ENCODE measurements at places on chromosomes 13 and 19. TPM values are rescaled to one million over a fixed set of nuclear protein-coding genes. Genes with fewer than 3 reads are reported as not detected.

- no peak for DNase-seq
Measured at GRCh38 chr19:43913383-43913782, 21.7 kb downstream of the ZNF45 start.

GRCh38 chr19:28424662-28425045 is 788.3 kb downstream of the UQCRFS1 start:
- DNase-seq, result no peak

- DNase-seq, result peak; percentile 83
Measured at GRCh38 chr19:35135389-35135909, 590 bp upstream of the LGI4 start.

Gene RDH8
- not detected for total RNA-seq

GRCh38 chr13:26509491-26509890 is 48.0 kb upstream of the WASF3 start:
- no peak for DNase-seq

- DNase-seq, result no peak
Measured at GRCh38 chr19:7641290-7642276, 4.7 kb downstream of the STXBP2 start.

DNA sequence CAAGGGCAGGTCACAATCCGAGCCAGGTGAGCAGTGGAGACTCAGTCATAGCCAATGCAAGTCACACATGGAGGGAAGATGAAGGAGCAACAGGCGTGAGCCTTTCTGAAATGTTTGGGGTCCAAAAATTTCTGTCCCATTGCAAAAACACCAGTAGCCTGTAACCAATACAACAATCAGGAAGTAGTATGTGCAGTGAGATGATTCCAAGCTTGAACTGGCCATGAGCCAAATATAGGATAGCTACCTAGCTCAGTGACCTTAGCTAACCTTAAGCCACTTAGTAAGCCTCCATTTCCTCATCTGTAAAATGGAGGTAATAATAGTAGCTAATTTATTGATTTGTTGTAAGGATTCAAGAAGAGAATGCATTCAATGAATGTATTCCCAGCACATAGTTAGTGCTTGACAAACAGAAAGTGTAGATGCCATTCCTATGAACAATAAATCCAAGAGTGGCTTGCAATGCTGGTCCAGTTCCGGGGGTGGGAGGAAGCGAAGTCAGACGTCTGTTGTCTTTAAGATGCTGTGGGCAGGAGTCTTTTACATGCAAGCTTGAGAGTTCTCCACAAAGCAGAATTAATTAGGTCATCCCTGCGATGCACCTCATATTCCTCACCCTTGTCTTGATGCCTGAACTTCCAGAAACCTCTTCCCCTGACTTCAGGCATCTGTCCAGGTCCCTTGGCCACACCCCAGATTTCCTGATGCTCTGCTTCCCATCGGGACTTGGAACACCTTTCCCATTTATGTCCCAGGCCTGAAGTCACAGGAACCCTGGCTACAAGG is 195.7 kb upstream of the UBL3 start:
- no peak for DNase-seq

GRCh38 chr13:49584771-49585182 is 581 bp downstream of the RCBTB1 start:
- peak; percentile 11 for DNase-seq

- DNase-seq, result no peak
Measured at GRCh38 chr19:18045307-18046050, 37.5 kb downstream of the ARRDC2 start.

DNA sequence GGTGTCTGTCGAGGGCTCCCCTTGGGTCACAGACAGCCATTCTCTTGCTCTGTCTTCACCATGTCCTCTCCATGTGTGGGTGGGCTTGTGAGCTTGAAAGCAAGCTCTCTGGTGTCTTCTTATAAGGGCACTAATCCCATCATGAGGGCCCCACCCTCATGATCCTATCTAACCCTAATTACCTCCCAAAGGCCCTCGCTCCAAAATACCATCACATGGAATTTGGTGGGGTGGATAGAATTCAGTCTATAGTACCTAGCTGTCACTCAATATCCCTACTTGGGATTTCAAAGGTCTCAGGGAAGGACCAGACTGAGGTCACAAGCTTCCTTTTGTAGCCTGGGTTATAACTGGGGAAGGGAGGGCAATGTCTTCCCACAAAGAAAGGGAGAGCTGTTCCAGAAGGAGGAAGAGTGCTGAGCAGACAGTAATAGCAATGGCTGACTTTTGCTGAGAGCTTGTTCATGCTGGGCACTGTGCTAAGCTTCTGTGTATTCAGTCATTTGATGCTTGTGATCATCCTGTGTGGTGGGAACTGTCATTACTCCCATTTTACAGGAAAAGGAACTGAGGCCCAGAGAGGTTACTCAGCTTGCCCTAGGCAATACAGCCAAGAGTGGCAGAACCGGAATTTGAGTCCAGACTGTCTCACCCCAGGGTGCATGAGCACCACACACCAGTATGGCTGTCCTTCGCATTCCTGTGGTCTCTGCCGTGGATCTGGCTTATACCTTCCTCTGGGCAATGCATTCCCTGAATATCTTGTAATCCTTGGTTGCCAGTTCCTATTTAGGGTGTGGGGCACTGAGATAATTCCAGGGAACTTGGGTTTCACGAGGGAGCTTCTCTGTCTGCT is 8.2 kb downstream of the FXYD5 start:
- DNase-seq, result no peak

Gene CLEC4G
- total RNA-seq, result not detected

Gene PEG3
- total RNA-seq, result not detected

DNA sequence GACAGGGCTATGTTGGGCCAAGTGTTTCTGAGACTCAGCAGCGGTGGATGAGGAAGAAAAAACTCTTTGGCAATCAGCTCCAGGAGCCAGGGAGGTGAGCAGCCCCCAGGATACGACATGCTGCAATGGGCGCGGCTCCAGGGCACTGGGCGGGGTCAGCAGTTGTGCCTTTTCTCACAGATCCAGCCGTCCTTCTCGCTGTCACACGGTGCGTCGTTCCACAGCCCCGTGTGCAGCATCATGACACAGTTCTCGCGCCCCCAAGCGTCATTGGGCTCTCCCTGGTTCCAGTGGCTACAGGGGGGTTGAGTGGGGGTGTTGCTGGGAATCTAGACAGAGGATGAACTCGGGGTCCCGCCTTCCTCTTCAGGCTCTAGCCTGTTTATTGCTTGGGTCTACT is 2.7 kb downstream of the CLEC4G start:
- peak; percentile 17 for DNase-seq

Gene WDR87
- total RNA-seq, result not detected

- peak; percentile 86 for DNase-seq
Measured at GRCh38 chr19:11963566-11964355, 1.1 kb upstream of the ZNF763 start.

DNA sequence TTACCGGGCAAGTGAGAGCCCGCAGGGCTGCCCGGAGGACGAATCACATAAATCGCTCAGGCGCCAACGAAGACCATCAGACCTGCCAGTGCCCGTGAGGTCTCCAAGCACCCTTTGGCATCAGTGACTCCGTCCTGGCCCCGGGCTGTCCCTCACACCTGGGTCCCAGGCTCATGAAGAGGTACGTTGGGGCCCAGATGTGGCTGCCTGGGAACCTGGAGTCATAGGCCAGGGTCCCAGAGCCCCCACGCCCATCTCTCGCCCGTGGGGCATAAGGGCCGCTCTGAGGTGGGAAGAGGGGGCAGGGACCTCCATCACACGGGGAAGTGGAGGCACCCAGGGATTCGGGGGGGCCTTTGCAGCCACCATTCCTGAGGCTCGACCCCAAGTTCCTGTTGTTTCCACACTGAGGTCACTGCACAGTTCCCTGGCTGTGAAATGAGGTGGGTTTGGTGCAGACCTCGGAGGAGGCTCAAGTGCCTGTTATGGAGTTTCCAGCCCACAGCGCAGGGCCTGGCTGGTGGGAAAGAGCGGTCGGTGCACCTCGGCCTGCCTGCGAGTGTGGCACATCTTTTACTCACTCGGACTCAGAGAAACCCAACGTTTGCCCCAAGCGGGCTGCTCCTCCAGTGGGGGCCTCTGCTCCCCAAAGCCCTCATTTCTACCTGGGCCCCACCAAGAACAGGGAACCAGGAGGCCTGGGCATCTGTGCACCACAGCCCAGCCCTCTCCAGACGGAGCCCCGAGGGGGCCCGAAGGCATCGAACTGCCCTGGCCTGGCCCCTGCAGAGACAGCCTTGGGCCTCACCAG is 35.9 kb upstream of the C13orf46 start:
- no peak for DNase-seq

Gene KIR3DL1
- not detected for total RNA-seq

Gene ZNF610
- 2.3 TPM for total RNA-seq

Gene SIAH3
- 0.18 TPM for total RNA-seq

- peak; percentile 84 for DNase-seq
Measured at GRCh38 chr19:3108775-3109174, 14.6 kb downstream of the GNA11 start.

Gene ZNF430
- 17.1 TPM for total RNA-seq

DNA sequence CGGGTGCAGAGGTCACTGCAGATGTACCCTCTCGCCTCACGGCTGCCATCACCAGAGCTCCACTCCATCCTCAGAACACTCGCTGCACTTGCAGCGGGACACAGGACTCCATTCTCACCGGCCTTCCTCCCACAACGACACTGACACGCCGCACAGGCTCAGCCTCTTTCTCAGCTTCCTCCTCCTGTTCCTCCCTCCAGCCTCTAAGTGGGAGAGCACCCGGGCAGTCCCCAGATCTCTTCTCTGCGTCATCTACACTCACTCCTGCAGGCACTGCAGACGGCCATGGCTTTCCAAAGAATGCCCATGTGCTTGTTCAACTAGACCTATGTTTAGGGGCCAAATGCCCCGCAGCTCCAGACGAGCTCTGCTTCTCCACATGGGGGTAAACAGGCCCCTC is 14.3 kb upstream of the FKRP start:
- DNase-seq, result no peak

Gene C13orf42
- total RNA-seq, result not detected

Gene KANK3
- 1.1 TPM for total RNA-seq

DNA sequence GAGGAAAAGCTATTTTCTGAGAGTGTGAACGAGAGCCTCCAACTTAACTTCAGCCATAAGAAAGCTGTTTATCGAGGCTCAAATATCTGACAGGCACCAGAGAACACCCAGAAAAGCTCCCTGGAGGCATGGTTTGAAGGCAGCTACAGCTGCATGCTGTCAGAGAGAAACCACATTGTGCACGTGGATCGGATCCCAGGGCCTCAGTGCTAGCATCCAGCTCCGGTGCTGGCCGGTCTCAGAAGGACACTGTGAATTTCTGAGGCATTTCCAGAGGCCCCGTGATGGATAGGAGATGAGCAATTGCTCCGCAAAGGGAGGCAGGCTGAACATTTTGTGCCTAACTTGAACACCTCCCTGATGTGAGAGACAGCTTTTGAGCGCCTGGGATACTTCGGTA is 315.7 kb downstream of the FGF9 start:
- no peak for DNase-seq

Gene CGB3
- total RNA-seq, result not detected

Gene SMIM44
- not detected for total RNA-seq

GRCh38 chr19:5376928-5377327 is 36.3 kb upstream of the PTPRS start:
- DNase-seq, result no peak

Gene FDX2
- 13.3 TPM for total RNA-seq

DNA sequence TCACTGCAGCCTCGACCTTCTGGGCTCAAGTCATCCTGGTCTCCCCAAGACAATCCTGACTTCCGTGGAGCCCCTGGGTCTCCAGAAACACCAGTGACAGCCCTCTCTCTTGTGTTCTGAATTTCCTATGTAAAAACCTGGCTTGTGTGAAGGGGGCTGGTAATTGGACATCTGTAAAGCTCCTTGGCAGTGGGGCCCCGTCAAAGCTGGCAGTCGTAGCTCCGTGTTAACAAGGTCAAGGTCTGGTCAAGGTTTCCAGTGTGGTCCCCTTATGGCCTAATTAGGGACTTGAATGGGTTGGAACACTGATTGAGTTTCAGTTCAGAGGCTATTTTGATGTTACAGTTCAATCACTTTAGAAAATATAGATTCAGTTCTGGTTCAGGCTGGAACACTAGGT is 32.8 kb upstream of the NDUFS7 start:
- DNase-seq, result no peak

Gene MISP3
- total RNA-seq, result 1.1 TPM

Gene PSG6
- total RNA-seq, result not detected

DNA sequence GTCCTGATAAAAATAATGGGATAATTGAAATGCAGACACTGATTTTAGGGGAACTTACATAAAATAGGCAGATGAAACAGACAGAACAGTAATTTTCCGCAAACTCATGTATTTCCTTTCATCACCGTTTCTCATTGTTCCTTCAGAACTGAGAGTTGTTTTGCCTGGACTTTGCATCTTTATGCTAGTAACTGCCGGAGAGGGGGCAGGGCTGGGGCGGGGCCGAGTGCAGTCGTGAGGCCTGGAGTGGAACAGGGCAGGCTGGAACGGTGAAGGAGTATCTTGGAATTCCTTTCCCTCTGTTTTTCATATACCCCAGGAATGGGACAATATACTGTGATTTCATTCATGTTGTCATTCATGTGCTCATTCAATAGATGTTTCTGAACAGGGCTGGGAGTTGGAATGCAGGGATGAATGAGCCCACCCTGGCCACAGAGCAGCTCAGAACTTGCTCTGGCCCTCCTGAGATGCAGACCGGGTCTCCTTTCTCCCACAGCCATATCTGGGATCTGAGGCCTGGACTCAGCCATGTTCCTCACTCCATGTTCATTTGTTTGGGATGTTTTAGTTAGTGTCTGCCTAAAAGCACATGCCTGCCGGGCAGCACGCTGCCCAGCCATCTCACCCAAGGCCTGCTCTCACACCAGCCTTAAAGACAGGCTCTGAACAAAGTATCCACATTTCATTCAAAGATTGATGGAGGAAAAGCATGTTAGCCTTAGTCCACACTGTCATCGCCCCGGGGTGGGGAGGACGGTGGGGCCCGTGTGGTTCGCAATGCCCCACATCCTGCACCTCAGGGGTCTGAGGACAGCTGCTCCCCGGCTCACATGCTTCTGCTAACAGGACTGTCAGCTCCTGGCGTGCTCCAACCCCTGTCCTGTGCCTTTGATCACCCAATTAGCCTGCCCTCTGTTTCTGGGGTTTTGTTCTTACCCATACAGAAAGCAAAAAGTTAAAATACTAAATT is 92.9 kb downstream of the SOX1 start:
- DNase-seq, result no peak

DNA sequence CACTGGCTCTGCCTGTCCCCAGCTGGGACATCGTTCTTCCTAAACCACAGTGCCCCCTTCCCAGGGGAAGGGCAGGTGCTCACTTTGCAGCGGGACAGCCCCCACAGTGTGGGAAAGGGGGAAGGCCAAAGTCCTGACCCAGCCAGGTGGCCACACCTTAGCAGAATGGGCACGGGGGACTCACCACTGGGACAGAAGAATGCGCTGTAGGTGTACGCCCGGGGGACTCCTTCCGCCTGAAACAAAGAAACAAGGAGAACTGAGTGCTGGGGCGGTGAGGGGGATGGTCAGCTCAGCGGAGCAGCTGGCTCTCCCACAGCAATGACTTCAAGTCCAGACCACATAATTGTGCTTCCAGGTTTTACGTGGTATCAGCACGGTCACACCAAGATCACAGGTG is 49.4 kb downstream of the F2RL3 start:
- no peak for DNase-seq

Data from activated CD4-positive, alpha-beta T cell treated with anti-CD3 and anti-CD28 coated beads for 36 hours (primary cell).